ENCODE measurements at places on chromosomes 5 and 9.

GRCh38 chr5:134029156-134029555 lies 24.4 kb upstream of the VDAC1 start:
- DNase-seq, result no peak

DNA sequence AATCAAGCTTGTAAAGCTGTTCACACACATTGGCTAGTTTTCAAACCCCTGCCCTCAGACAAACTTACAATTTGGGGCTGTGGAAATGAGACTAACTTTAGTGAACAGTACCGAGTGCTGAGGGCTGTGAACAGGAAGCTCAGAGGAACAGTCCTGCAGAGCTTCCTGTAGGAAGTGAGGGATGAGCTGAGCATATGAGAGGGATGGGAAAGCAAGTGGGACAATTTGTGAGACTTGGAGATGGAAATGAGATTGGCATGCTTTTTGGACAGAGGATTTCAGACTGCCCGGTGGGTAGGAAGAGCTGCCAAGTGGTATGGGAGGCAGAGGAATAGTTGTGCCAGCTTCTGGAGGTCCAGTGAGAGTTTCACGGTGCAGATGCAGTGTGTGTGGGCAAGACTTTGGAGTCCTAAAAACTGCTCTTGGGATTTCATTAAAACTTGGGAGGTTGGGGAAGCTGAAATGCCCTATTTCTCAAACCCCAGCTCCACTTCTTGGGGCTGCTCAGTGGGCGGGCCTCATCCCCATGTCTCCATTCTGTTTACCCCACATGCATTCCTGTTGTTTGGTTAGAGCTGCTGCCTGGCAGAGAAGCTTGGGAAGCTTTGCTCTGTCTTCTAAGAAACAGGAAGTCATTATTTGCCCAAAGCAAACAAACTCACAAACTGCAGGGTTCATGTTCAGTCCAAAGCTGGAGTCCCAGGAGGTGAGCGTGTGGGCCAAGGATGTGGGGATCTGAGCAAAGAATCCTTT lies 267.5 kb downstream of the ZSWIM6 start:
- peak; percentile 88 for DNase-seq

DNA sequence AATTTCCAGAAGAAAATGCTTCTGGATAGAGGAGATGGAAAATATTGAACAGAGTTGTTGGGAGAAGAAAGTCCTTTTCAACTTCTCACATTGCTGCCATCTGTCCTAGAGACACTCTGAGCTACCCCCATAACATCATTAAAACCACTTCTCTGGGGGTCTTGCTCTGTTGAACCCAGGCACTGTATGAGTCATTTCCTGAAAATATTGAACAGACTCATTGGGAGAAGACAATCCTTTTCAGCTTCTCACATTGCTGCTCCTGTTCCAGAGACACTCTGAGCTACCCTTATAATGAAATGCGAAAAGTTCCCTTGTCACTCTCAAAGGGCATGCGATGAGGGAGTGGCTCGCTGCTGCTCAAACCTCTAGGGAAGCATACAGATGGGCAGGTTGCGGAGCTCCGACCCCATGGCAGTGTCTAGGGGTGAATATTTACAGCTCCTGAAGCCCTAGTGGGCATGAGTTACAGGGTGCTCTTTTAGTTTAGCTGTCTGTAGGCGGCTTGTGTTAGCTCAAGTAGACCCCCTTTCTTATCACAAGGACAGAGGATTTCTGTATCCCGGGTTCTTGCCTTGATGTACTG lies 90.7 kb downstream of the CDKN2A start:
- no peak for DNase-seq

- DNase-seq, result no peak
These were observed 75.1 kb upstream of the ADCY2 start for GRCh38 chr5:7320701-7321301.

GRCh38 chr9:93076792-93077128 lies 18.3 kb downstream of the SUSD3 start:
- DNase-seq, result no peak

DNA sequence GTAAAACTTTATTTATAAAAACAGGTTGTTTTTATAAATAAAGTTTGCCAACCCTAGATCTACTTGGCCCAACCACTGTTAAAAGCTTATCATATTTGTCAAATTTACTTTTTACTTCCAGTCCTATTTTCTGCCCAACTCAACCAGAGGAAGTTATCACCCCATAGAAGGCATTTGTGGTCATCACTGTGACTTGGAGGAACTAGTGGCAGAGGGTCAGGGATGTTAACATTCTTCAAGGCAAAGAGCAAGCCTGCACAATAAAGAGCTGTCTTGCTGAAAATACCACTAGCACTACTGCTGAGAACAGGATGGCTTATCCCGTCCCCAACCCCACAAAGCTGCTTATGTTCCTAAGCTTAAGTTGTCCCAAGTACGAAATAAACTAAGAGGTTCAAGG lies 22.3 kb downstream of the TTC33 start:
- no peak for DNase-seq

- DNase-seq, result no peak
These were observed 48.6 kb downstream of the RGS3 start for GRCh38 chr9:113511856-113512761.

GRCh38 chr9:77939149-77939668 lies 92.4 kb downstream of the GNAQ start:
- no peak for DNase-seq

GRCh38 chr5:74328221-74328630 lies 312.3 kb downstream of the ENC1 start:
- DNase-seq, result peak; percentile 83

GRCh38 chr9:87535817-87536539 lies 38.3 kb downstream of the DAPK1 start:
- DNase-seq, result no peak

DNA sequence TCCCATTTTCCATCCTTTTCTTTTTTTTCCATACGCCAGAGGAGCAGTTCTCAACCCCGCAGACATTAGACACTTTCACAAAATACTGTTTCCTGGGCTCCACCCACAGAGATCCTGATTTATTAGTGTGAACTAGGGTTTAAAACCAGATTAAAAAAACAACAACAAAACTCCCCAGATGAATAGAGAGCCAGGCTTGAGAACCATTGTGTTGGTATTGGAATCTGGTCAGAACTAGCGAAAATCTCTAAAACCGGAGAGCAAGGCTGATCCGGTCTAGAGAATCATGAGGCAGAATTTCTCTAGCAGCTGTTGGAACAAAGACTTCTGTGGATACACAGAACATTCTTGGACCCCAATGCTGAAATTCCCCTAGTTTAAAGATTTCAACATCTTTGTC lies 173.0 kb downstream of the PCSK1 start:
- no peak for DNase-seq
